Activated CD4-positive, alpha-beta memory T cell treated with anti-CD3 and anti-CD28 coated beads for 36 hours (primary cell): ENCODE measurements at places on chromosomes 16 and 17.

GRCh38 chr17:59620518-59621259 is 994 bp downstream of the CLTC start:
- peak; percentile 76 for DNase-seq

DNA sequence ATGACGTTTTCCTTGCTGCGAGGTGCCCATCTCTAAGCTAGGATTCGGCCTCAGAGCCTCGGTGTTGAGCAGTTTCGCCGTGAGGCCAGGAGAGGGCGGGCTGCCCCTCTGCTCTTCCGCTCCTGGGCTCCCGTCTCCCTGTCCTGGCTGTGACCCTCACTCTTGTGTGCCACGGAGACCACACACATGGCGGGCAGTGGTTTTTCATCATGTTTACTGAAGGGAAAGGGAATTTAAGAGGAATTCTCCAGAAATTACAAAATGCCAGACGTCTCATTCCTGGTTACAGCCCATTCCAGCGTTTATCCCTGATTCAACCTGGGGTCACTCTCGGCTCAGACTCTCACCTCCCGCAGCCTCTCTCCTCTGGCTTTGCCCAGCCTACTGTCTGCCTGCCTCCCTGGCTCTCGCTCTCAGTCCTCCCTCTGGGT is 96.8 kb upstream of the ELAC2 start:
- DNase-seq = peak; percentile 25

- no peak for DNase-seq
Observed at GRCh38 chr17:69323806-69324205, 3.1 kb downstream of the ABCA5 start.

DNA sequence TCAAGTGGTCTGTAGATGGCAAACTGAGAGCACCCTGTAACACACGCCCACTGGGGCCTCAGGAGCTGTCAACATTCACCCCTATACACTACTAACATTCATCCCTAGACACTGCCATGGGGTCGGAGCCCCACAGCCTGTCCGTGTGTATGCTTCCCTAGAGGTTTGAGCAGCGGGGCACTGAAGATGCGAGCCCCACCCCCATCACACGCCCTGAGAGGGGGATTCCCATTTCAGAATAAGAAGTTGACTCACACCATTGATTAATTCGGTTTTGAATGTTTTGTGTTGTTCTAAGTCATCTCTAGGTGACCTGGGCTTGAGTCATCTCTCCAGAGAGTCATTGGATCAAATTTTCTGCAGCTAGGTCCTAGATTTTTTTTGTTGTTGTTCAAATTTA is 37.3 kb upstream of the MMD start:
- peak; percentile 81 for DNase-seq

GRCh38 chr16:9661336-9662017 is 520.8 kb downstream of the GRIN2A start:
- DNase-seq = no peak

GRCh38 chr17:53390575-53390974 is 432.2 kb upstream of the KIF2B start:
- DNase-seq = no peak

DNA sequence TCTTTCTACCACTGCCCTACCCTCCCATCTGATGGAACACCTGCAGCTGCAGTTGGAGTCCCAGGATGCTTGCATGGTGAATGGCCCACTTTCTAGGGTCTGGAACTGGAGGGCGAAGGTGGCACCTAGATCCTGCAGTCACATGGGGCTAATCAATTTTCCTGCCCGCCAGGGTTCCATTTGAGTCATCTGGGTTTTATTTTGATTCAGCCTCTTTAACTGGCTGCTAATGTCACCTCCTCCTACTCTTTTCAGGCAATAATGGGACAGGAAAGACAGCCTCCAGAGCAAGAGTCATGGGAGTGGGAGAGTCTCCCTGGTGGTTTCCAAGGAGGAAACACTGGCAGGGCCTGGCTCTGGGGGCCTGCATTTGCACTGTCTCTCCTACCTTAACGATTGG is 3.8 kb upstream of the TBKBP1 start:
- DNase-seq = peak; percentile 54

DNA sequence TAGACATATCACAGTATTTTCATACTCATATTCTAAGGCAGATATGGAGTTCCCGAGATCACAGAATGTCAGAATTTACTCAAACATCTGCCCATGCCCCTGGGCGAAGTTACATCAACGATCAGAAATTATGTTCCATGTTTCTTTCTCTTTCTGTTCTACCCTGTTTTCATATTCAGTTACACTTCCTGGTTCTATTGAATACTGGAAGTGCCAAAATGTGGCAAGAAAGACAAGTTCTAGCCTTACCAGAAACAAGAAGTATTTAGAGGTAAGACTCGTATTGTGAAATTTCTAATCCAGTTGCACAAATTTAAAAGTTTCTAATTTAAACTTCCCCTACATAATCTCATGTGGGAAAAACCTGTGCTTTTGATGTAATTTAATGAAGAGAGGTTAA is 36.1 kb downstream of the KCNJ2 start:
- DNase-seq = no peak

DNA sequence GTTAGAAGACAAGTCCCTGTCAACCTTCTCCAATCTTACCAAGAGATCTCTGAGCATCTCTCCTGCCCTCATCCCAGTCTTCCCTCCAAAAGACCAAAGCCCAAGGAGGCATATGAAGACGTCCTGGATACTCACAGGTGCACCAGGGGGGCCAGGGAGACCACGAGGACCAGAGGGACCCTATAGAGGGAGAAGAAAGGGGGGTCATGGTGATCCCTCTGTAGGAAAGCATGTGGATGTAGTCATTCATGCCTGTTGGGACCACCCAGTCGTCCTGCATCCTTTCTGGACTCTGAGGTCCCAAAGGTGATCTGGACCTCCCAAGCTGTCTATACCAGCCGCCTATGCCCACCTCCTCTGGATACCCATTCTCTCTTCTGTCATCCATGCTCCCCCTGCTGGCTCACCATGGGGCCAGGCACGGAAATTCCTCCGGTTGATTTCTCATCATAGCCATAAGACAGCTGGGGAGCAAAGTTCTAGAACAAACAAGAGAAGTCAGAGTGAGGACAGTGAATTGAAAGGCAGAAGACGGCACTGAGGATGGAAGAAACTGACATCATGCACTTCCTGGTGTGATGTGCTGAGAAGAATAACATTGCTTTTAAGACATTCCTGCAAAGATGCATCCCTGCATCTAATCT is 3.3 kb downstream of the COL1A1 start:
- peak; percentile 77 for DNase-seq

GRCh38 chr17:53166731-53167130 is 656.0 kb upstream of the KIF2B start:
- DNase-seq = no peak

DNA sequence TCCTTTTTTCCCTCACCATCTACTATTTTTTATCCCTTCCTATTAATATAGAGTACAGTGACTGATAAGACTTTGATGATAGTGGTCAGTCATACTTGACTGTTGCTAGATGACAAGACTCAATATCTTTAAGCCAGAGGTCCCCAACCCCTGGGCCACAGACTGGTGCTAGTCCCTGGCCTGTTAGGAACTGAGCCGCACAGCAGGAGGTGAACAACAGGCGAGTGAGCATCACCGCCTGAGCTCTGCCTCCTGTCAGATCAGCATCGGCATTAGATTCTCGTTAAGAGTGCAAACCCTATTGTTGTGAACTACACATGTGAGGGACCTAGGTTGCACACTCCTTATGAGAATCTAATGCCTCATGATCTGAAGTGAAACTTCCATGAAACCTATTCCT is 341.3 kb downstream of the BCAS3 start:
- DNase-seq = no peak

GRCh38 chr16:3641801-3642396 is 12.6 kb upstream of the DNASE1 start:
- no peak for DNase-seq

DNA sequence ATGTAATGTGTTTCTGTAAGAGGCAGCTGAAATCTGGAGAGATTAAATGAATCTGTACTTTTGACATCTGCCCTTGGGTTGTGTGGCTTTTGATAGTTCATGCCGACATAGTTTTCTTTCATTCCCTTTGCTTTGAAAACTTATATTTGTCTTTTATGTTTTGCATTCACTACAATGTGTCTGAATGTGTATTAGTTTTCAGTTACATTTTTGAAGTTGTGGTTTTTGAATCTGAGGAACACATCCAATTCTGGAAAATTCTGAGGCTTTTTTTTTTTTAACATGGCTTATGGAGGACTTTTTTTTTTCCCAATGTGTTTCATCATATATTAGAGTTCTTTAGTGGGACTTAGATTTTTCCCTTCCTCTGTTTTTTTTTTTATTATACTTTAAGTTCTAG is 683.7 kb upstream of the SOX9 start:
- no peak for DNase-seq

DNA sequence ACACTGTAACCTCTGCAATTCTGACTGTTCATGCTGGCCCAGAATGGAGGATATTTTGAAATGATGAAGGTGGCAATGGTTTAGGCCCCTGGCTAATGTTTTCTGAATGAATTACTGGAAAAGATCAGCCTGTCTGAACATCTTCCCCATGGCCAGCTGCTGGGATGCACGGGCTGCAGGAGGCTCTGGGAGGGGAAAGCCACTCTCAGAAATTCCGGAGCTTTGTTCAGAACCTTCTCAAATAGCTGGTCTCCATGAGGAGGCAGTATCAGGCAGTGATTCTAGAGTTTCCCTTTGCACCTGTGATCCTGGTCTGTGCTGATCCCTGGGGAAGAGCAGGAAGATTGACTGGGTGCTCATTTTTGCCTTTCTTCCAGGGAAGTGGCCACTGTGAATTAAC is 5.0 kb downstream of the SLC6A2 start:
- DNase-seq = no peak

DNA sequence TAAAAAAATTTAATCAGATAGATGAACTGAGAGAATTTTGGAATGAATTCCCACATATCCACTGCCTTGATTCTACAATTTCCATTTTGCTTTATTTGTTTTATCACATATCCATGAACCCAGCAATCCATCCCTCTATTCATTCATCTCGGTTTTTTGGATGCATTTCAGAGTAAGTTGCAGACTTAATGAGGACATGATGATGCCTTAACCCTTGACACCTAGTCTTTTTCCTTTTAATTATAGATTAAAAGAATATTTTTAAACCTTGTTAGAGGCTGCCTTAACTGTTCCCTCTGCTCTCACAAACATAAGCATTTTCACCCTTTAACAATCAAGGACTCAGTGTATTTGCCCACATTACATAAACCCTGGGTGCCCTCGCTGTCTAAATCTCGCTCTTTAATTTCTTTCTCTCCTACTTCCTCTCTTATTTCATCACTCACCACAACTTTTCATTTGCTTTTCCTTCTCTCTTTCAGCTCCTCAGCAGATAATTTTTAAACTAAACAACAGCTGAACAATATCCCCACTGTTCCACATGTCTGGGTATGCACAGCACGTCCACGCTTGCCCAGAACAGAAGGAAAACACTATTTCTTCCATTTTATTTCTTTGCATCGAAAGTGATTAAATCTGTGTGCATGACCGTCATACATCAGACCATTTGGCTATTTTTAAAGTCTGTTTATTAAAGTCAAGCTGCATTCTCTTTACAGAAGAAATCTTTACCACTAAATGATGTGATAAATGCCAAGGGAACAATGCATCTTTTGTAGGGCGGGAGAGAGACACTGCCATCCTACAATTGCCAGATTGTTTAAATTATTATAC is 39.9 kb downstream of the IQCK start:
- DNase-seq = no peak

- DNase-seq = peak; percentile 66
Observed at GRCh38 chr17:34171245-34171818, 83.8 kb upstream of the CCL2 start.

- no peak for DNase-seq
Observed at GRCh38 chr17:50194934-50195865, 6.2 kb downstream of the COL1A1 start.

DNA sequence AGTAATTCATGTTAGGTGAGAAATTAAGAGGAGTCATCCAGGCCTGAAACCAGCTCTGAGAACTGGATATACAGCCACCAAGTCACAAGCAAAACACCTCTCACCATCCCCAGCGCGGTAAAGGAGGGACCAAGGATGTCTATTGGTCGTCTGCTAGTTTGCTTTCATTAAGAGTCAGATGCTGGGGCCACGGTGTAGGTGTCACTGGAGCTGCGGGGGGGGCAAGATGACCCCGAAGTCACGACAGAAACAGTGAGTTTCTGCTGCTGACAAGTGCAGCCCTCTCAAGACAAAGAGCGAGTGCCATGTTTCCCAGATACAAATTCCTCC is 790 bp downstream of the NCBP3 start:
- peak; percentile 79 for DNase-seq

DNA sequence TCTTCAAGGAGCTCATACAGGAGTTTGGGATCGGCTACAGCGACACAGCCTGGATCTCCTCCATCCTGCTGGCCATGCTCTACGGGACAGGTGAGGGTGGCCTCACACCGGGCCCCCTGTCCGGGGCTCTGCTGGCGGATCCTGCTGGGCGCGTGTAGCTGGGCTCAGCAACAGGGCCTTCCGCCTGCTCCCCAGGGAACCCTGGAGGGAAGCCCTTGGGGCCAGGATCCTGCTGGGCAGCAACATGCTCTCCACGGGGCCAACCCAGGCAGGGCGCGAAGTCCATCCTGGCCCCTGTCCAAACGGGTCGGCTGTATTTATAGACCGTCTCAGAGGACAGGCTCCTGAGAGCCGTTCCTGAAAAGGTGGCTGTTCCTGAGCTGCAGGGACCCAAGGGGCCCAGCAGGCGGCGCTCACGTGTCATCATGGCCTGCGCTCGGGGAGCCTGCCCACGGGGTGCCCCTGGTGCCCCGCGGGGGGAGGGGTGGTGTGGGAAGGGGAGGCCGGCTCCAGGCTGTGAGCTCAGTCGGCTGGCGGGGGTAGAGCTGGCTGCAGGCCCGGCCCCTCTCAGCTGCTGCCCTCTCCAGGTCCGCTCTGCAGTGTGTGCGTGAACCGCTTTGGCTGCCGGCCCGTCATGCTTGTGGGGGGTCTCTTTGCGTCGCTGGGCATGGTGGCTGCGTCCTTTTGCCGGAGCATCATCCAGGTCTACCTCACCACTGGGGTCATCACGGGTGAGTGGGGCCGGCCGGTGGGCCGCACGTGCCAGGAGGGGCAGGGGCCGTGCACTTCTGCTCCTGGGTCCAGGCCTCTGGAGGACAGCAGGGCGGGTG is 7.5 kb downstream of the SLC16A3 start:
- DNase-seq = peak; percentile 79

DNA sequence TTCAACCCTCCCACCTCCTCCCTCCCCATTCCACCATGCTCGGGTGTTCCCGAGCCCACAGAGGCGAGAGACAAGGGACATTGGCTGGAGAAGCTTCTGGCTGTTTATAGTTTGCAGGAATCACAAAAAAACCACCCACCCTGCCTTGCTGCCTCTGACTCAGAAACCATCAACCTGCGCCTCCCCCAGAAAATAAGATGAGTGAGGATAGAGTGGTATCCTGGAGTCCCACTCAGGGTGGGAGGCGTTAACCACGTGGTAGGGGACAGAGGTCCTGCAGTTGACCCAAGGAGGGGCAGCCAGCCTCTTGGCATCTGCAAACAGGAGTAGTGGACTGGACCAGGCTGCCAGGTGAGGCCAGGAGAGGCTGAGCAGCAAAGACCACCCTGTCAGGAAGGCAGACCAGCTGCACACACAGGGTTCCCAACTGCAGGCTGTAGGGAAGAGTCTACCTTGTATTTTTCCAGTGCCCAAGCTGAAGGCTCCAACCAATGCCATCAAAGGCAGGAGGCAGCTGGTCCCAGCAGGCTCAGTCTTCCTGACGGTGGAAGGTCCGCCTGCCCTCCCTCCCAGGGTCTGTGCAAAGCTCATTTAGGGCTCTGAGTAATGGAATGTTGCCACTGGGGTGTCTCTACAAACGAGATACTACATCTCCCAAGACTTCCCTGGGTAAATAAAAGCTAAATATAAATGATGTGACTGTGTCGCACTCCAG is 201.5 kb upstream of the TNRC6C start:
- DNase-seq = no peak
